ENCODE measurements at places on chromosomes 3 and 15.
A peak's percentile ranks its signal among the peaks of the same experiment; 100 is the strongest.

- DNase-seq: no peak
These were observed 20.6 kb downstream of the CCDC13 start for GRCh38 chr3:42752441-42752840.

DNA sequence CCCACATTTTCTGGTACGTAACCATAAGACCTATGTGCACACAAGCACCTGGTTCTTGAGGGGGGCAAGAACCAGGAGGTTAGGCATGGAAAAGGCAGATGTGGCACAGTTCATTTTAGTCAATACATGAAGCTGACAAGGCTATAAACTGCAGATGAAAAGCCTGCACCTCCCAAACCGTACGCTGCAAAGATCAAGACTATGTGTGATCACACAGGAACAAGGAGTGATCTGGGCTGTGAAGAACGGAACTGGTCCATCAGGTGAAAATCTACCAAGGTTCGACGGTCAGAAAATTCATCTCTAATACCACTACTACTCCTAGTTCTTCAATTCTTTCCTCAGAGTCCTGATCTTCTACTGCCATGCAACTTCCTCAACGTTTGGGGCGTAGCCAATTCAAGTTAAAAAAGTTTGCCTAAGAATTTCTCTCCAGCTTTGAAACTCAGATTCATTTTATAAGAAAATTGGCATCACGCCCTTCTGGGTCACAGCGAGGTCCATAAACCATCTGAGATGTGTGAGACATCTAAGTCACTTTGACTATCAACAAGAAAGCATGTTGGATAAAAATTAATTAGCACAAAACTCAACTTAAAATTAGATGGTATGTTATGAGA, 41.9 kb downstream of the PLD1 start:
- no peak for DNase-seq

DNA sequence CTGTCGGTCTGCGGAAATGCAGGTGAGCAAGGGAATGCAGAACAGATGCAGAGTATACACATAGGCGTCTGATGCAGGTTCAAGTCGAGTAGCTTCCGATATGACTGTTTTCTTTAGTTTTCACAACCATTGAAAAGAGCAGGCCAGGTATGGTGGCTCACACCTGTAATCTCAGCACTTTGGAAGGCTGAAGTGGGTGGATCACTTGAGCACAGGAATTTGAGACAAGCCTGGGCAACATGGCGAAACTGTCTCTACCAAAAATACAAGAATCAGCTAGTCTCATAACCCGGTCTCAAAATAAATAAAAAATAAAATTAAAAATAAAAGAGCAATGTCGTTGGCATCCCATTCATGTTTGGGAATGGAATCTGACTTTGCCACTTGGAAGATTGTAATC, 101.5 kb downstream of the PTPRG start:
- no peak for DNase-seq

DNA sequence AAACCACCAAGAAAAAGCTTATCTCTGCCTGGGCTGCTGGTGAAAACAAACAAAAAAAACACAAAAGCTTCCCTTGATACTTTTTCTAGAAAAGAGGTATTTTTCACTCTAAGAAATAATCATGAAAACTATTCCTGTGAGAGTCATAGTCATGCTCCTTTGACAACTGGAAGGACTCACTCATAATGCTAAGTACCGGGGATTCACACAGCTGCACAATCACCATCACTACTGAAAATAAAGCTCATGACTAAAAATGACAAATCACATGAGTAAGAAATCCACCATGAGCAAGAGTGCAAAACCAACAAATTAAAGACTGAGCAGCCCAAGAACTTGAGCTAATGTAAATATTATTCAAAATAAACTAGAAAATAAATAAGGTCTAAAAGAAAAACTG, 10.6 kb upstream of the POU1F1 start:
- DNase-seq: peak; percentile 2

DNA sequence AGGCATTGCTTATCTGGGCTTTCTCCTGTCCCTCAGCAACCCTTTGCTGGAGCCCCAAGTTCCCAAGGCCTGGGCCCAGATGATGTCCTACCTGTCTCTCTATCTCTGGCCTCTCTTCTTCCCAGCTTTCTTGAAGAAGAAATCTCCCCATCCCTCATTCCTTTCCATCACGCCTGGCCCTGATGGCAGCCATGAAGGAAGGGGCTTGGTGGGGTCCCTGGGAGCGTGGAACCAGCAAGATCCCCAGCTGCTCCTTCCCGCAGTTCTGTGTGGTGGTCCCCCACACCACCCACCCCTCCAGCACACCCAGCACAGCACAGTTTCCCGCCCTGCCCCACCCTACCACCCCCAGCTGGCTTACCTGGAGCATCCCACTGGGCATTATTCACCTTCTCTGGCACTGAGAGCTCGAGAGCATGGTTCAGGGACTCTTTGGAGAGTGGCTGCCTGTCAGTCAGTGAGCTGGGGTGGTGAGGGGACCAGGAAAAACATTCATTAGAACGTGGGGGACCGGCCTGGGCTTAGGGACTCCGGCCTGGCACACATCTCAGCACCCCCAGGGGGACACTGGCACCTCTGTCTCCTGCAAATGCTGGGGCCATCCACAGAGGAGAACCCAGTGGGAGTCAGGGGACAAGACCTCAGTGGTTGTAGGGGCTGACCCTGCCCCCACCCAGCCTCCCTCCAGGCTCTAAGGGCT, 26.6 kb downstream of the ACSBG1 start:
- no peak for DNase-seq

DNA sequence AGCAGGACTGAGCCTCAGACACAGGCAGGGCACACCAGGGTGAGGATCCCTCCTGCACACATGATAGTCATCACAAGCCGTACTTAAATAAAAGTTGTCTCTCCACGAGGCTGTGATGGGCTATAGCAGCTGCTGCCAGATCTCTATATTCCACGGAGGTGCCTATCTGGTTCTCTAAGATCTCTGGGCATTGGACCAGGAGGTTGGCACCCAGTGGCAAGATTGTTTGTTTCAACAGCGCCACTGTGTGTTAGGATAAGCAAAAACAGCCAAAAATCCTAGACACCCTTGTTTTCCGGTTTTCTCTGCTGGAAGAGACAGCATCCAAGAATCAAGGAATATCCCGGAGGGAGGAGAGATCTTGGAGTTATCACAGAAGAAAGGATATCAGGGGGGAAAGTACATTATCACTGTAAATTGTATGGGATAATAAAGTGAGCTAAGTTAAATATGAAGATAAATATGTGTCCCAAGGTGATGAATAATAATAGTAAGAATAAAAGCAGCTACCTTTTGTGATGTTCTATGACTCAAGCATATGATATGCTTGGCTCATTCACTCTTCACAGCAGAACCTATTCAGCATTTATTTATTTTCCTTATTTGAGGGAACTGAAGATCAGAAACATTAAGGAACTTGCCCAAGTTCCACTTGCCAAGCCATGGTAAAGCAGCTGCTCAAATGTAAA, 90.6 kb upstream of the AKAP13 start:
- peak; percentile 32 for DNase-seq

DNA sequence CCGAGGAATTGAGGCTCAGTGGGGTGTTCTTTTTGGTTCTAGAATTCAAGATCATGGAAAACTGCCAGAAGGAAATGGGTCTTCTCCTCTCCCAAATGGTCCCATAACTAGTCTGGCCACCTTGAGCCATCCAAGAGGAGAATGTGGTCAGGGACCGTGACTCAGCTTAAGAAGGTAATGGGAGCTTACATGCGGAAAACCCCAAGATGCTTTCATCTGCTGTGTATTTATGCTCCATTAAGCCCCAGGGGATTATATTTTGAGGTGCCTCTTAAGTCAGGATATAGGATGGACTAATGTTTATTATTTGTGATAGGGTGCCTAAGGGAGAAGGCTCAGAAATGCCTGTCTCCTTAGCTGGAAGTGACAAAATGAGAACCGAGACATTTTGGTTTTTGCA, 39.2 kb upstream of the DLG1 start:
- DNase-seq: no peak

DNA sequence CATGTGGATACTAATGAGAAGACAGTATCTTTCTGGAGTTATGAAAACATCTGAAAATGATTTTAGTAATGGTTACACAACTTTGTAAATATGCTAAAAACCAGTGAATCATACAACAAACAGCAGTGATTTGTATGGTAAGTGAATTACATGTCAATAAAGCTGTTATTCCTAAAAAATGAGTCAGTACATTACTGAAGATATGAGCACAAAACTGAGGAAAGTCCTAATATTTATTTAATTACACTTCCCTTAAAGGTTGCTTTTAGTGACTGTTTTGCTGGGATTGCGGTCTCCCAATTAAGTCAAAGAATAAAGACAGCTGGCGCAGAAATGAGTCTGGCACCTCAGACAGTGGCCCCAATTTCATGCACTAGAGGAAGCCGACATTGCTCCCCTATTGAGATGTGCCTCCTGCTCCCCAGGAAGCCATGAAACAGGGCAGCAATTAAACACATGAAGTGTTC, 50.9 kb upstream of the FSIP1 start:
- no peak for DNase-seq

GRCh38 chr3:197256836-197257444, 41.5 kb downstream of the DLG1 start:
- peak; percentile 16 for DNase-seq

GRCh38 chr15:87492321-87492720, 764.2 kb downstream of the NTRK3 start:
- DNase-seq: no peak

- no peak for DNase-seq
These were observed 6.0 kb upstream of the HACD2 start for GRCh38 chr3:123590685-123591450.

DNA sequence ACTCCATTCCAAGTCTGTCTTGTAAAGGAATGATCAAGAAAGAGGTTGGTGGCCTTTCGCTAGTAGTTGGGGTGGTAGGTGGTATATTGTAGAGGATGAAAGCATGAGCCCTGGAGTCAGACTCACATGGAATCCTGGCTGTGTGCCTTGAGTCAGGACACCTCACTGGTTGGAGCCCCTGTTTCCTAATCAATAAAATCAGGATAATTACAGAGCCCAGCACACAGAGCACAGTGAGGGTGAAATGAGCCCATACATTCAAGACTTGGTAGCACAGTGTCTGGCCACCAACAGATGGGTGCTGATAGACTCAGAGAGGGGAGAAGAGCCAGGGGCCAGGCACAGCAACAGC, 95.1 kb upstream of the MYZAP start:
- DNase-seq: no peak

- no peak for DNase-seq
These were observed 87.5 kb upstream of the PRR20G start for GRCh38 chr3:127375151-127375930.

All from GM20000 (cell line).